Right kidney (tissue), 9 donors: ENCODE measurements at places on chromosomes 13 and 19.

DNA sequence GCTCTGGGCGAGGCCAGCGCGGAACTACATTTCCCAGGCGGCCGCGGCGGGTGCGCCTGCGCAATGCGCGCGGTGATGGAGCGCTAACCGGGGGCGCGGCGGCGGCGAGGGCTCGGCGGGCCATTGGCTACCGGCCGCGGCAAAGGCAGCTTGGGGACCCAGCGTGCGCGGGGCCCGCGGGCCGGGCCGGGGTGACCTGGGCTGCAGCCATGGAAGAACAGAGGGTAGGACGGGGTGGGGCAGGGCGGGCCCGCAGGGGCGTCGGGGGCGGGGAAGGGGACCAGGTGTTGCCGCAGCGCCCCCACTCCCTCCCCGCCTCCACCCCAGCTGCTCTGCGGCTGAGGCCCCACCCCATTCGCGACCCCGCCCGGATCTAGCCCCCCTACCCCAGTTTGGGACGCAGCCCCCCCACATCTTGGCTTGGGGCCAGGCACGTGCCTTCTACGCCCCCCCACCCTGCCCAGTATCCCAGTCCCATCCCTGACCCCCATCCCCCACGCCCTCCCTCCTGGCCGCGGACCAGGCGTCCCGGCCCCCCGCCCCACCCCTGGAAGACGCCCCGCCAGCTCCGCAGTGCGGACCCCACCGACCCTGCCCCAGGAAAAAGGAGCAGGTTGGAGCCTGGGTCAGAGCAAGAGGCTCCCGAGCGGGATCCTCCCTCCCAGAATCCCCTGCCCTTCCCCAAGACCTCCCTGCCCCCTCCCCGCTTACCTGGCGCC lies at the start of gene FSD1:
Gene FSD1, plus strand, starts transcription at position 61 of the 719 bp plus-strand sequence. Its CDS starts 149 bp downstream, at position 210.
- no peak for DNase-seq

GRCh38 chr19:55441692-55442321 lies 1.3 kb downstream of the SHISA7 start:
- no peak for DNase-seq

- peak; percentile 63 for DNase-seq
These were observed 2.5 kb downstream of the BSG start for GRCh38 chr19:574658-575526.

DNA sequence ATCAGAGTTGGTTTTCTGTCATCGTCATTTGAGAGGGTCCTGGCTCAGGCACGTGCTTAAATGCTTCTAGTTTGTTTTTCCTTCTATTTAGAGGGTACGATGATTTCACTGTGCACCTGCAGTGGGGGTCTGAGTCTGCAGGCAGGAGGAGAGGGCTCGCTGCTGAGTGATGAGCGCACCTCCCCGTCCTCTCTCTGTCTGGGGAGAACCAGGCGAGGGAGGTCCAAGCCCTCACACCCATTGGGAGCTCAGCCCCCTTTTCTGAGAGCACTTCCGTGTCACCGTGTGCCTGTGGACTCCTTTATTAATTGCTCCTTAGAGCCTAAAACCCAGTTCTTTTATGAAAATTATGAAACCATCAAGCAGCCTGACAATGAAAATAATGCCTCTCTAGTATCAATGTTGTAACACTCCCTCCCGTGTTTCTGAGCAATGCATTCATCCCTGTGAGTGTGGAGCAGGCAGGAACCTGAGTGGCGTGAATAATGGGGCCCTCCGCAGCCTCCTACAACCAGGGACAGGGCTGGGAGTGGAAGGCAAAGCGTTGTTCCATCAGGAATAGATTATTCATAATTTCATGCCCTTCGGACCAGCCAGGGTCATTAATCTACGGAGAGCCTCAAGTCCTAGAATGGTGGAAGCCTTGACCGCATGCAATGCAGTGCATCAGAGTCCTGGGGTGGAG lies 191.6 kb downstream of the UQCRFS1 start:
- DNase-seq = no peak

- DNase-seq = no peak
These were observed 65.0 kb downstream of the MTUS2 start for GRCh38 chr13:28885181-28885580.

GRCh38 chr13:36193151-36193855 lies 21.1 kb downstream of the SOHLH2 start:
- no peak for DNase-seq

- DNase-seq = no peak
These were observed 1.3 kb upstream of the ATF5 start for GRCh38 chr19:49927526-49928264.

- peak; percentile 29 for DNase-seq
These were observed at the start of gene BRSK1 for GRCh38 chr19:55283548-55284377. Gene BRSK1, plus strand, starts transcription at chr19:55283997. Its CDS starts 446 bp downstream, at chr19:55284443.

GRCh38 chr19:49231389-49231788 lies 73.8 kb downstream of the TRPM4 start:
- DNase-seq = no peak

GRCh38 chr13:107497661-107498060 lies 717.7 kb downstream of the LIG4 start:
- no peak for DNase-seq

DNA sequence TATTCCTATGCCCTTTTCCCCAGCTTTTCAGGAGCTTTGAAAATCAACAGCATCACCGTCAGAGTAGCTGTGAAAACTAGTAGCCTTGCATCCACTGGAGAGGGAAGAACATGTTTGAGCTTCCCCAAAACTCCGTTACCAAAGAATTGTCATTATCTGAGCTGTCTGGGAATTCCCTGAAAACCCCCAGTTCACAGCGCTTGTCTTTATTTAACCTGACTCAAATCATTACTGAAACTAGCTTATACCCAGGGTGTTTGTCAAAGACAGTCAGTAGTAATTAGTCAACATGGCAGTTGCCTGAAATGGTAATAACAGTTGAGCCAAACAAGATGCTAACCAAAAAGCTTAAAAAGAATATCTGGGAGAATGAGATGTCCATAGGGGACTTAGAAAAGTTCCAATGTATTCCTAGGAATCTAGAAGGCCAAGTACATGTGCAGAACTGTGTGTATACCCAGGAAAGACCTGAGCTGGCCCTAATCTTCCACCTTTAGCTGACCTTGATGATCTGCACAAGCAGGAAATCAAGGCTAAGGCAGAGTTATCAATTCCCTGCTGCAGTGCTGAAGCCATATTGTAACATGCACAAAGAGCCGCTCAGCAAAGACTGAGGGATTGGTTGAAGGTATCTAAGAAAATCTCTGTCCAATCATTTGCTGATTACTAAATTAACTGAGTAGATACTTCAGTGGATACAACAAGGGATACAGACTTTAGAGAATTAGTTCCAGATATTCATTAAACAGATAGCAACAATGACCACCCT lies 130.8 kb downstream of the KL start:
- DNase-seq = no peak

GRCh38 chr19:4847190-4847973 lies 15.9 kb upstream of the TICAM1 start:
- no peak for DNase-seq
